Anterior cingulate cortex (tissue), 58 donors: ENCODE measurements at places on chromosomes 16 and 17.

DNA sequence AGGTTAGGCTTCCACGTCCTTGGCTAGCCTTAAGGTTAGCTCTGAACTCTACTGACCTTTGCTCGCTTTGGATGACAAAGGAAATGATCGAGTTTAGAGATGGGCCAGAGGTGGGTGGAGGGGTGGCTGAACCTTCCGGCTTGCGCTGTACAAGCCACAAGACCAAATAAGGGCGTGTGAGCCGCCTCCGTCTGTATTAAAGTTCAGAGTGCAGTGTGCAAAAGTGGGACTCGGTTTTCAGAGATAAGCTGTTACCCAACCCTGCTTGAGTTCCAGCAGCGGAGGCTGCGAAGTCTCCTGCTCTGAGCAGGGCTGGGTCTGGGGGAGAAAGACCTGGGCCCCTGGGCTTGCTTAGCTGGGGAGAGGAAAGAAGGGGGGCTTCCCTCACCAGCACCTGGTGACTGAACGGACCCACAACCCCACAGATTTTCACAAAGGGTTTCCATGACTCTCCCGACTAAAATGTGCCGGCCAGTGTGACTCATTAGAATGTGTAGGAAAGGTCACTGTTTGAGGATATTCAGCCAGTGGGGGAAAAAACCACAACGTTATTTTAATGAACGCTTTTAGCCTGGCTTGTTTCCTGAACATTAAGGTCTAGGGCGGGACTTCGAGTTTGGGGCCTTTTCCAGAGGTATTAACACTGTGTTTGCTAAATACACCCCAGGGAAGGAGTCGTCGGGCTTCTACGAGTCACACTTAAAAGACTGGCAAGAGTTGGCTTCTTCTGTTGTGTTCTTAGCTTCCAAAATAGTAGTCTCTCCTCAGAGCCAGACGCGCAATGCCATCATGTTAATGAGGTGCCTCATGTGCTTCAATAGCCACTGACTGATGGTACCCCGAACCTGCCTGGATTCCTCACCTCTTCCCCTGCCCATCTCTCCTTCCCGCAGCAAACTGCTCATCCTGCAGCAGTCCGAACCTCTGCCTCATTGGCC is 67.0 kb downstream of the CENPV start:
- DNase-seq, result no peak

DNA sequence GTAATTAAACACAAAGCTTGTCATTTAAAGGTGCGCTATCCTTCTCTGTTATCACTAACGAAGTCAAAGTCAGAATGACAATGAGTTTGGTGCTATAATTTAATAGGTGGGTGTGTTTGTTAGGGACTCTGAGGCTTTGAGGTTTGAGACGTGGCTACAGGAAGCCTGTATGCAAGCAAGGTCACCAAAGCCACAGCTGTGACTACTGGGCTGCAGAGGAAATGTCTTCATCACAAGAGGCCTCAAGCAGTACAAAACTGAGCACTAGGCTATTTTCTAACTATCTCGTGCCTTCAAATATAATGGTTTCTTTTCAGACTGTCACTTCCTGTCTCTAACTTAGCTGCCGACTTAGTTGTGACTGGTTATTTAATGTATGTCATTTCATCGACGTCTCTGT is 141.2 kb downstream of the AATF start:
- DNase-seq, result no peak

DNA sequence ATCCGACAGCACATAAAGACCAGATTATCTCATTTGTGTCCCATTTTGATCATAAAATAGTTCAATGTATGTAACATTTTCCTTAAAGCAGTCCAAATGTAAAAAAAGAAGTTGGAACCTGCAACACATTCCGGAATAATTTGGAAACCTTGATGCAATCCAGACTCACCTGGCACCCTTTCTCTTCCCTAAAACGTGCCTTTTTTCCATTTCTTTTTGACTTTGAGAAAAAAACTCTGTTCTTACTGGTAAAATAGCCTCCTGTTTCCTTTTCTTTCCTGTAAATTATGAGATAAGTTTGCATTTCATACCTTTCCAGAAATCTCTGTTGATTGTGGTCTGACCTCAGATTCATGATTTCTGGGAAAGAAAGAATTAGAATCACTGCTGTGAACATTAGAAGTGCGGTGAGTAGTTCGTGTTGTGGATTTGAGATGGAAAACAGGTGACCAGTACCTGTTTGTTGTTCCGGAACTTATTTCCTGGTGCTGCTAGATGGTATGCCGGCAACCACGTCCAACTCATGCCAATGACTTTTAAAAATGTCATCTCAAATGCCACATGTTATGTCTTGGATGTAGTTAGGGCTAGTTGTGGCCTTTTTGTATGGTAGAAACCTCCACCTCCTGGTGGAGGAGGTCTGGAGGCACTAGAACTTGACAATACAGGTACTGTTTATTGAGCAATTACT is 108.1 kb downstream of the SOCS1 start:
- DNase-seq, result no peak

DNA sequence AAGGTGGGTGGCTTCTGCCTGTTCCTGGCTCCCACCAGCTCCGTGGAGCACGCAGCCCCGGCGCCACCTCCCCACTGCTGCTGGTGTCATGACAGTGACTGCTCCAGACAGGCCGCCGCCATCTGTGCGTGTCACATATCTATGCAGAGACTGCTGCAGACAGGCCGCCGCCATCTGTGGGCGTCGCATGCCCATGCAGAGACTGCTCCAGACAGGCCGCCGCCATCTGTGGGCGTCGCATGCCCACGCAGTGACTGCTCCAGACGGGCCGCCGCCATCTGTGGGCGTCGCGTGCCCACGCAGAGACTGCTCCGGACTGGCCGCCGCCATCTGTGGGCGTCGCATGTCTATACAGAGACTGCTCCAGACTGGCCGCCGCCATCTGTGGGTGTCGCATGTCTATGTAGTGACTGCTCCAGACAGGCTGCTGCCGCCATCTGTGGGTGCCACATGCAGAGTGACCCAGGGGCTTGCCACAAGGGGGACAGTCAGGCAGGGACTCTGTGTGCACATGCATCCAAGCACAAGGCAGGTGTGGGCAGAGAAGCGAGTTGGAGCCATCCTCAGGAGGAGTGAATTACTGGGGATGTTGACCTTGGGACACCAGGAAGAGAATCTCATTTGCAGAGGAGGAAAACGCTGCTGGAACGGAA is 3.3 kb upstream of the FN3KRP start:
- no peak for DNase-seq

DNA sequence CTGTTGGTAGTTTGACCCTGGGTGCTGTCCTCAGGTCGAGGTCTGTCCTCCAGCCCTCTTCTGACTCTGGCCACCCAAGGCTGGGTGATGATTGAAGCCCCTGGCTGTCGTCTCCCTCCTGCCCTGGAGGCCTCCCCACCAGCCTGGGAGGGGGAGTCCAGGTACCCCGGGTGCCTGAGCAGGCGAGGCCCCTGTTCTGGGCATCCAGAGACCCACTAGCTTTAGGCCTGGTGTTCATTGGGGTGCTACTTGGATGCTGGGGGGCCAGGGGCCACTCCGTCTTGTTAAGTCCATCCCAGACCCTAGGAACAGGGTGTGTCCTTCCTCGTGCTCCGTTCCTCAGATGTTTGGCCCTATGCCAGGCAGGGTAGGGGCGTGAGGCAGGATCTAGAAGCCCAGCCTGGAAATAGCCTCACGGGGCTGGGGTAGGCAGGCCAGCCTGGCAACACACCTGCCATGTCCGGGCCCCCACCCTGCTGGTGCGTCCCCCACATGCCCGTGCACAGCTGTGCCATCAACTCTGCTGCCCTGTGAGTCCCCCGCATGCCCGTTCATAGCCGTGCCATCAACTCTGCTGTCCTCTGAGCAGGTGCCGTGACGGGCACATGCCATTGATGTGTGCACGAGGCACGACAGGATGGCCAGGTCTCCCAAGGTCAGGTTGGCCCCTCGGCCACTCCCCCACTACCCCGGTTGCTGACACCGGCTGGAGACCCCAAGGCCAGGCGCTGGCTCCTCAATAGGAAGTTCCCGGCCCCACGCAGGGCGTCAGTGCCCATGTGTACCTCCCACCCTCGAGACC is 36.9 kb downstream of the GINS2 start:
- DNase-seq, result no peak

DNA sequence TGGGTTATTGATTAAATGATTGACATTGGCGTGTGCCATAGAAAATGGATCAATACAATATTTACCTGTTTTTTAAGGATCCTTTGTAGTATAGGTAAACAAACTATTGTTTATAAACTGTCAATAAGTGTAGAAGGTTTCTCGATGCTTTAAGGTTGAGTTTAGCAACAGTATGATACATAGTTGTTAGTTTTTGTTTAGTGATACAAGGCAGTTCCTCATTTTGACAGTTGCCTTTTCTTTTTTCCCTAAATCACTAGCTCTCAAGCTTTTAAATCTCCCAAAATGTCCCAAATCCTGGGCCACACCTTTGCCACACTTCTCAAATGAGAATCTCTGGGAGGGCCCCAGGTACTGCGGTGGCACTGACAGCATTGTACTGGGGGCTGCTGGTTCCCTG is 57.3 kb downstream of the EPN2 start:
- DNase-seq, result no peak

- no peak for DNase-seq
Observed at GRCh38 chr17:73750975-73751374, 106.7 kb upstream of the SDK2 start.

DNA sequence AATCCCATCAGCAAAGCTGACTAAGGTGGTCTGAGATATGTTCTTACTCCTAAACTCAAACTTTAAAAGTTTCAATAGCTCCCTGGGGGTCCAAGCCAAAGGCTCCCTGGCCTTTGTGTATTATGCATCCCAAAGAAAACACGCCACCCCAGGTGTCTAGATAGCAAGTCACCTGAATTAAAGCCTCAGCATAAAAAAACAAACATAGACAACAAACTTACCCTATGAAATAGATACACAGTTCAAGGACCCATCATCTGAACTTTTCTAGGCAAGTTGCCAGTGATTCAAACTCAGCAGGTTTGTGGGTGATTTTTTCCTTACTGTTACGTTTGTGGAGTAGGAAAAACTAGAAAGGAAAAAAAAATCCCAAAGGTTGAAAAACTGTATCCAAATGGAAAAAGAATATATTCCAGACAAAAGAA is 12.5 kb downstream of the CMTM3 start:
- DNase-seq, result no peak

GRCh38 chr17:33050611-33051140 is 59.0 kb downstream of the SPACA3 start:
- DNase-seq, result no peak

DNA sequence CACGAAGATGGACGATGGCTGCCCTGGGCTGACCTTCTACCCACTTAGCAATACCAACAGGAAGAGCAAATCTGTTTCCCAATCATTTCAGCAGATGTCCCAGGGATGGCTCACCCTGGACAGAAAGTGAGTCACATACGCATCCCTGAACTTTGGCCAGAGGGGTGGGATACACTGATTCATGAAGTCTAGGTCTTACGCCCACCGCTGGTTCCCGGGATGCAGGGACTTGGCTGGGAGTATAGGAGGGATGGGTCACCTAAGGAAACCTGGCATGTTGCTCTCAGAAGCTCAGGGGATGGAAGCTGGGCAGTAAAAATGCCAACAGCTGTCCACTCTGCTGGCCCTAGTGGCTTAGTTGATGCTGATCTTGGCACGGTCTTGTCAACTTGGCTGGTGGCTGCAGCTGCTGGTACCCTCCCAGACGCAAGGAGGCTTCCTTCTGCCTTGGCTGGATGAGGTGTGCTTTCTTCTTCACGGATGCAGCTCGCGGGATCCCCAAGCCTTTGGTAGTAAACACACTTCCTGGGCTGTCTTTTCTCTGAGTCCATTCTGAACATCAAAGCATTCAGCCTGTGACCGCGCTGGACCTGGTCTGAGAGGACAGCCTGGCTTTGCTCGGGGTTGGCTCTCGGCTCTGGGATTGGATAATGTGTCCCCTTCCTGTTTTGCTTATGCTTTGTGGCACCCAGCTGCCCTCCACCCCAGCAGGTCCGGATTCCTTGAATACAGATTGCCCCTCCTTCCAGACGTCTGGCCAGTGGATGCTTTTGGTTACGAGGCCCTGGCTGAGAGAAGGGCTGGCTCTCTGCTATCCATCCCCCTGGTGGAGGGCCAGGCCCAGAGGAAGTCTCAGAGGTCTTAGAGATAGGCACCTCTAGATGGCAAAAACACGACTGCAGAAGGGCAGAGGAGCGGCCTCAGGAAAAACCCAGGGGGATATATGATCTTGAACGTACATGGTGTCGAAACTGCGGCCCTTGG is 71.5 kb downstream of the RAP1GAP2 start:
- DNase-seq, result no peak

DNA sequence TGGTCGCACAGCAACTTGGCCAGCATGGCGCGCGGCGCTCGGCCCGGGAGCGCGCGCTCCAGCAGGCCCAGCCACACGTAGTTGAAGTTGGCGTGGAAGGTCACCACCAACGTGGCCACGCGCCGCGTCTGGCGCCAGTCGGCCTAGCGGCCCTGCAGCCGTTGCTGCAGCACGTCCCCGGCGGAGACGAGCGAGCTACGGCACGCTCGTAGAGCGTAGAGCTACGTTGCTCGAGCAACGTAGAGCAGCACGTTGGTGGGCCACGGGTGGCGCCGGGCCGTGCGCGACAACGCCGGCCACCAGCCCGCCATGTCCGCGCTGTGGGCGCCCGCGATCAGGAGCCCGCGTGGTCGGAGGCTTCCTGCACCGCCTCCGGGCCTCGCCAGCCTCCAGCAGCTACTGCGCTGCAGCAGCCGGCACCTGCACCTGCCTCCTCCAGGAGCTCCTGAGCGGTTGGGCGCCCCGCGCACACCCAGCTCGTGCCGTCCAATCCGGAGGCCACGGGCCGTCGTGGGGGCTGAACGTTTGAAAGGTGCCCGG is 13.4 kb upstream of the SULT1A1 start:
- DNase-seq, result no peak

DNA sequence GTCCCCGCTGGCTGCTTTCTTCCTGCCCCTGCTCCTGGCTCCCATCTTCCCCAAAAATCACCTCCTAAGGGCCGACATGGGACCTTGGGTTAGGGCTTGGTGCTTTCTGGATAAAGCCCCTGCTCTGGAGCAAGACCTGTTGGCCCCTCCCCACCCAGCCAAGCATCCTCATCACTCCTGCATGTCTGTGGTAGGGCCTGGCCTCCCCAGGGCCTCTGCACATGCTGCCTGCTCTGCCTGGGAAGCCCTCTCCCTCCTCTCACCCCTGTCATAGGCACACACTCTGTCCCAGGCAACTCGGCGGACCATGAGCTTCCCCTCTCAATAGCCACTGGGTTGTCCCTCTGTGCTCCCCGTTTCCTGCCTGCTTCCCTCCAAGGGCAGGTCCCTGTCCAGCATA is 35.2 kb downstream of the CFAP20 start:
- no peak for DNase-seq

DNA sequence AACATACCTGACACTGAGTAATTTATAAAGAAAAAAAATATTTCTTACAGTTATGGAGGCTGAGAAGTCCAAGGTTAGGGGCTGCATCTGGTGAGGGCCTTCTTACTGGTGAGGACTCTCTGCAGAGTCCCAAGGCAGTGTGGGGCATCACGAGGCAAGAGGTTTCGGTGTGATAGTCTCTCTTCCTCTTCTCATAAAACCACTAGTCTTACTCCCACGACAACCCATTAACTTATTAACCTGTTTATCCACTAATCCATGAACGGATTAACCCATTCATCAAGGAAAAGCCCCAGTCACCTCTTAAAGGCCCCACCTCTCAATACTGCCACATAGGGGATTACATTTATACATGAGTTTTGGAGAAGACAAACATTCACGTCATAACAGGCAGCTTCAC is 20.1 kb downstream of the CIITA start:
- no peak for DNase-seq
